EH (cell line): ENCODE measurements at places on chromosomes 13 and 19.

GRCh38 chr13:67791047-67791446 lies 560.9 kb upstream of the PCDH9 start:
- DNase-seq: no peak

- DNase-seq: peak; percentile 76
Observed at GRCh38 chr13:45162821-45163220, 38.0 kb downstream of the KCTD4 start.

DNA sequence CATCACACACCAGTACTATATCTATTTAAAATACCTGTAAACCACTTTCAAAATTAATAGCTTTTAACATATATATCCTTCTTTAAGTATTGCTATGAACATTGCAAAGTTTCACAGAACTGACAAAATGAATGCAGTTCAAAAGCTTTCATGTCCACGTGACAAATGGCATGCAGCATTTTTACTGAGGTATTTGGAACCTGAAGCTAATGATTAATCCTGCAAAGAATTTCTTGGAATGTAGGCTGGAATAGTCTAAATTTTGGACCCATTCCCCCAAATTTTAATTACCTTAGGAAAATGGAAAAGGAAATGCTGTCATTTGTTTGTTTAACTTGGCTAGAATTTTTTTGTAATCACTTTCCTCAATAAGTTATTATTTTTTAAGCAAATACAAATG lies 423.8 kb upstream of the GPC6 start:
- peak; percentile 31 for DNase-seq

DNA sequence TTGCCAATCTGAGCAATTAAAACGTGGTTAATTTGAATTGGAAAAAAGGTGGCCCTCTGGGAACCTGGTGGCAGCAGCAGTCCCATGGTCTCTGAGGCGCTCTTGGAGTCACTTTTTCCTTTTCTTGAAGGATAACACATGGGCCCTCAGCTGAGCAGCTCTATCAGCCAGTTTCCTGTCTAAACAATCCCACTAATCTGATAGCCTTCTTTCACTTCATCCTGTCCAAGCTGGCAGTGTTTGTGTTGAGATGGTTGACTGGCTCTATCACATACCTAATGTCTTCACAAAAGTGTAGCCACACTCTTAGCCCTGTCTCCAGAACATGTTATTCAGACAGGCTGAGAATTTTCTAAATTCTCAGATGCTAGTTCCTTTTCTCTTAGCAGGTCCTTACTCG lies 10.7 kb downstream of the MZT1 start:
- no peak for DNase-seq

DNA sequence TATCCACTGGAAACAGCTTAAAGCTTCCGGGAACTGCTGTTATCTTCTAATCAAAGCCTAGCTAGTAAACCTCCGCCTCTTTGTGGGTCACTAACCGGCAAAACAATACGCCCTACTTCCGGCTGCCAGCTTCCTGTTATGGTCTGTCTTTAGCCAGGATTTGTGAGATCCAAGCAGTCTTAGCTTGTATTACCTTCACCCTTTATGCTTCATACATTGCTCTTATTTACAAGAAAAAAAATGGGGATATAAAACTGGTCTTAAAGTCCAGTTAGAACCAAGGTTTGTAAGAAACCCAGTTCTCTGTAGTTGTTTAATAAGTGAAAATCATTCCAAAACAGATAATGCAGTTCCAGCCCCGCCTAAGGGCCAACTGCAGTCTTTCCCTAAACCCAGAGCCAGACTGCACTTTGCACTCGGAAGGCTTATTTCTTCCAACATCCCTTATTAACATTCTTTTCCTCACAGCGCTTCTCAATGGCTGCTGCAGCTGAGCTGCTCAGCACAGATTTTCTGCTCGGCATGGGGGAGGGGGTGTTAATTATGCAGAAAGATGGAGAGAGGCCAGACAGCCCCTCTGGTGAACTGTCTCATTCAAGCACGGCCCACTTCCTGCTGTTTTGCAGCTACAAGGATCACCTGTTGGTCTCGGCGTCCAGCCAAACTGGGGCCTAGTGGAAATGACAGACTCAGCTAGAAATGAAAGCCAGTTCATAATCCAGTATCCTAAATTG lies 368.4 kb downstream of the KLF12 start:
- peak; percentile 18 for DNase-seq

GRCh38 chr13:31224174-31224669 lies 24.4 kb downstream of the B3GLCT start:
- DNase-seq: no peak

- no peak for DNase-seq
Observed at GRCh38 chr19:5149932-5150901, 181.3 kb downstream of the KDM4B start.

- DNase-seq: peak; percentile 78
Observed at GRCh38 chr13:45219938-45220375, 19.1 kb upstream of the KCTD4 start.

DNA sequence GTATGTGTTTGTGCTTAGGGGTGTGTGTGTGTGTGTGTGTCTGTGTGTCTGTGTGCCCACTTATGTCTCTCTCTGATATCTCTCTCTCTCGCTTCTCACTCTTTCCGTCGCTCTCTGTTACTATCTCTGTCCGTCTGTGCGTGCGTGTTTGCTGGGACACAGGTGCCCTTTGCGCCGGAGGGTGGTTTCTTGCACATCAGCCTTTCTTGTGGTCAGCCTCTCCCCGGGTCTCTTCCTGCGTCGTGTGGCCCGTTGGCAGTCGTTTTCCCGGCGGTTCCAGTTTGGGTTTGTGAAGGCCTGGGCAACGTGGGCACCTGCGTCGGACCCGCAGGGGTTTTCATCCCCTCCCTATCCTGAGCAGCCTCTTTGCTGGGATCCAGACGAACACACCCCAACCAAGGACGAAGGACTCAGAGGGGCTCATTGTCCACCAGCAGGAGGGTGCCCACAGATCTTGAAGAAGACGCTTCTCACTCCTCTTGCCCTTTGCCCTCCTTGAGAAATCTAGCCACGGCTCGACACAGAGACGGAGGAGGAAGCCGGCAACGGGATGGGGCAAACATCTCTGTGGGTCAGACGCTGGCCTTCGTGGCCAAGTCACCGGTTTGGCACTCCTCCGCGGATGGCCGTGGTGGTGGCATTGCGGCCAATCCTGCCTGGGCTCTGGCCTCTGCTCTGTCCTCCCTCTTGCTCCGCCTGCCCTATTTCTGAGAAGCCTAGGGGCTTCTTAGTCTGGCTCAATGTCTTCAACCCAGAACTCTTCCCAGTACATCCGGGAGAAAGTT lies 52.3 kb downstream of the ZNF146 start:
- DNase-seq: no peak

GRCh38 chr19:4304538-4305256 lies at the start of gene FSD1:
Gene FSD1 (plus strand): TSS chr19:4304598. CDS start chr19:4304747, 149 bp downstream.
- DNase-seq: peak; percentile 71

- peak; percentile 97 for DNase-seq
Observed at GRCh38 chr19:44401139-44402115, at the start of gene ZNF285. Gene ZNF285 (minus strand): TSS chr19:44401608. CDS start chr19:44397213, 4,395 bp downstream.

- peak; percentile 46 for DNase-seq
Observed at GRCh38 chr19:45507872-45508416, 665 bp downstream of the VASP start.

- peak; percentile 94 for DNase-seq
Observed at GRCh38 chr19:33376423-33376822, 2.9 kb downstream of the CEBPG start.

GRCh38 chr13:24180750-24181377 lies 20.3 kb downstream of the SPATA13 start:
- DNase-seq: peak; percentile 56

DNA sequence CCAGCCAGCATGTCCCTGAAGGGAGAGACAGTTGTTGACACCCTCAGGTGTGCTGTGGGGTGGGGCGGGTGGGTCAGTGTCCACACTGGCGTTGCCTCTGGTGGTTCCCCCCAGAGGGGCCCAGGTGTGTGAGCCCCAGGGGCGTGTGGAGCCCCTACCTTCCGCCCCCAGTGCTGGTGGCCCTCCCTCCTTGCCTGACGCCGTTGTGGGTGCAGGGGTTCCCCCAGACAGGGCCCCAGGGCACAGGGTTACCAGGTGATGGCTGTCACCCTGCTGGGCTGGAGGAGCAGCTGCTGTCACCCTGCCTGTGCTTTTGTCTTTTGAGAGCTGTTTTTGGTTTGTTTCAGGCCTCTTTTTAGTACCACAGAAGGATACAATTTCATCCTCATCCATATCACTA lies 27.2 kb downstream of the ATP4B start:
- no peak for DNase-seq

- no peak for DNase-seq
Observed at GRCh38 chr13:99051768-99052455, 74.0 kb upstream of the DOCK9 start.

GRCh38 chr19:40165362-40165937 lies 25.8 kb upstream of the MAP3K10 start:
- peak; percentile 48 for DNase-seq

DNA sequence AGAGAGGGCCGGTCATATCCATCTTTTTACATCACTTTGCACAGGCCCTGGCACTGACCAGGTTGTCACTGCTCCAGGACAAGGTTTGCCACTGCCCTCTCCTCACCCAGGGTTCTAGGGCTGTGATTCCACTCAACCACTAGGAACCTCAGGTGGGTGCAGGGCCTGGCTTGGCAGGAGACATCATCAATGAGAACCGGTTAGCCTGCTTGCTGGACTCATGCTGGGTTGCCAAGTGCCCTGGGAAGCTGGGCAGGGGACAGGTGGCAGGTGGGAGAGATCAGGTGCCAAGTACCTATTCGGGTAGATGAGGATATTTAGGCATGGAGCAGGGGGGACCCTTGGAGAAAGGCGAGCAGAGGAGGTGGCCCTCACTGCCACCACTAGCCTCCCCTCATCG lies 4.2 kb upstream of the CERS4 start:
- no peak for DNase-seq

GRCh38 chr13:51067210-51067701 lies 43.8 kb downstream of the C13orf42 start:
- DNase-seq: no peak

GRCh38 chr13:61960981-61961380 lies 545.3 kb upstream of the PCDH20 start:
- DNase-seq: no peak
